ENCODE measurements at places on chromosomes 6 and 20.

GRCh38 chr6:136466777-136467176, 83.4 kb downstream of the MAP7 start:
- DNase-seq, result no peak

- DNase-seq, result no peak
These were observed 51.6 kb upstream of the FAM83D start for GRCh38 chr20:38874460-38875174.

- DNase-seq, result peak; percentile 38
These were observed 162.9 kb downstream of the QKI start for GRCh38 chr6:163577404-163577803.

DNA sequence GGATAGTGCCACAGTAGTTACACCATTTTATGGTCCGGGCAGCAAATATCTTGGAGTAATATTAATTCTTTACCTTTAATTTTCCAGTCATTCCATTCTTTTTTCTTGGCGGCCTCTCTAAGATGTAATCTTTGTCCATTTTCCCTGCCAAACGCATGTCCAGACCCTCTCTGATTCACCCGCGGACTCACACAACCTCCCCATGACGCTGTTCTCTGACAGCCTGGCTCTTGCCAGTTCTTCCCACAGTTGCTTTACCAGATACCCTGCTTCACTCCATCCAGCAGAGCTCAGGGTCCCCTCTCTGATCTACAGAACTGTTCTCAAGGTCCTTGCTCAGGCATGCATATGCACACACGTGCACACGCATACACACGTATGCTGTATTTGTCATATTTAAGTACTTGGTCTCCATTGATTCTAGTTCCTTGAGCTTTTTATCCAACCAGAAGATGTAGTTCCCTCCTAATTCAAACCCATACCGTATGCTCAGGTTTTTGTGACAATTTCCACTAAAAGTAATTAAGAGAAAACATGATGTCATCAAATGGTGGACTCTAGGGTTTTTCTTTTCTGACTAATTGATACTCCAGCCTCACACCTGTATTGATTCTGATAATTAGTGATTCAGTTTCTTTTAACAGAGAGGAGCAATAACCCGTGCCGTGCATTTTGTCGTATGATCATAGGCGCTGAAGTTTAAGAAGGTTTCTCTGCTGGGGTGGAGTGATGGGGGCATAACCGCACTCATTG, 10.0 kb downstream of the BPHL start:
- no peak for DNase-seq

GRCh38 chr20:917416-917815, 1.3 kb upstream of the ANGPT4 start:
- DNase-seq, result no peak

DNA sequence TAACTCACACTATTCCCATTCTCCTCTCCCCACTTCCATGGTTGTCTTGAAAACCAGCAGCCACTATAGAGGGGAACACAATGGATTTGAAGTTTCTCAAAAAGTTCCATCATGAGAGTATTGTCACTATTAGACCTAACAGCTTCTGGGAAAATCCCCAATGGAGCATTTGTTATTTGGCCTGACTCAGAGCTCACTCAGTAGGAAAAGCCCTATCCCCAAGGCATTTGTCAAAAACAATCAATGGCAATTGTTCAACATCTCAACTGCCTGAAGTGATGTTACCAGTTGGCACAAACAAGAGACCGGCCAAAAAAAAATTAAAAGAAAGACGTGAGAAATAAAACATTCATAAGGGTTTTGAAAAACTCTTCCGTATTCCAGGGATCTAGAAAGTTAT, 98.8 kb downstream of the MYLK4 start:
- no peak for DNase-seq

DNA sequence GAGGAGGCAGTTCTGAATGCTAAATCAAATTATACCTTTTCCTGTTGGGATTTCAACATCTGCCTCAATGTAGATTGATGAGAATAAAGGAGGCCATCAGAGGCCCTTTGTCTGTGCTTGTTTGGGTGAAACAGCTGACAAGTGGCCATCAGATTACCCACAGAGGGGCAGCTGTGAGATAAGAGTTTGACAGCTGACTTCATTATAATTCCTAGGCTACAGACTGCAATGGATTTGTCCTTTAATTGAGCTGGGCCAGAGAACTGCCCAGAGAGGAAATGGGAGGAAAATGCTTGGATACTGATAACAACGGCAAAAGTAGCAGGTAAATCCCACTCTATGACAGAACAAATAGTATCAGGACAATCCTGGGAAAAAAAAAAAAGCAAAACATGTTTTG, 649.4 kb downstream of the HDGFL1 start:
- DNase-seq, result peak; percentile 92

- no peak for DNase-seq
These were observed 3.3 kb downstream of the ARHGAP40 start for GRCh38 chr20:38604873-38605303.

Data from NCI-H748 treated with DMSO at 0.1 percent for 48 hours (cell line).